ENCODE measurements at places on chromosomes 1 and 21.
A peak's percentile ranks its signal among the peaks of the same experiment; 100 is the strongest.

GRCh38 chr1:180886338-180886737, 26.4 kb upstream of the KIAA1614 start:
- H3K27ac ChIP-seq = no peak overlapping the region
- DNase-seq = no peak
- no peak overlapping the region for H3K4me3 ChIP-seq
- no peaks in the 10 kb centered on the region for H3K36me3 ChIP-seq

GRCh38 chr1:27528818-27529703, 39.1 kb upstream of the WASF2 start:
- H3K27ac ChIP-seq = peak overlapping the region; percentile 4
- H3K36me3 ChIP-seq = peaks cover 13% of the 10 kb centered on the region
- H3K4me1 ChIP-seq = peaks cover 37% of the 10 kb centered on the region
- H3K27me3 ChIP-seq = no peaks in the 10 kb centered on the region

DNA sequence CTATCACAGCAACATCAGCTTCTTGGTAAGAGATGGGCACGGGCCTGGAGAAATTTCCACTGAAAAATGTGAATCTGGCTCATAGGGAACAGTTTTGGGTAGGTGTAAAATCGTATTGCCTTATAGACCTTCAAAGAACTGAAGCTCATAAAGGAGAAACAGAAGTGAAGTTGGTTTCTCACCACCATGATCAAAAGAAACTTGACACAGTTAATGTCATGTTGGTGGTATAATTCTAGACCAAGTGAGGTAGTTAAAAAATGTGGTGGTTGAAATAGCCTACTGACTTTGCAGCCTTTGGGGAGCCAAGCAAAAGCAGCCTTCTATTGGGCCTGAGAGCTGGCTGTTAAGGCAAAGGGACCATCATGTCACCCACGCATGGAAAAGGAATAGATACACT, 8.9 kb downstream of the CD1D start:
- no peak overlapping the region for H3K4me3 ChIP-seq
- H3K27ac ChIP-seq = no peak overlapping the region
- no peaks in the 10 kb centered on the region for H3K27me3 ChIP-seq
- H3K4me1 ChIP-seq = no peaks in the 10 kb centered on the region

DNA sequence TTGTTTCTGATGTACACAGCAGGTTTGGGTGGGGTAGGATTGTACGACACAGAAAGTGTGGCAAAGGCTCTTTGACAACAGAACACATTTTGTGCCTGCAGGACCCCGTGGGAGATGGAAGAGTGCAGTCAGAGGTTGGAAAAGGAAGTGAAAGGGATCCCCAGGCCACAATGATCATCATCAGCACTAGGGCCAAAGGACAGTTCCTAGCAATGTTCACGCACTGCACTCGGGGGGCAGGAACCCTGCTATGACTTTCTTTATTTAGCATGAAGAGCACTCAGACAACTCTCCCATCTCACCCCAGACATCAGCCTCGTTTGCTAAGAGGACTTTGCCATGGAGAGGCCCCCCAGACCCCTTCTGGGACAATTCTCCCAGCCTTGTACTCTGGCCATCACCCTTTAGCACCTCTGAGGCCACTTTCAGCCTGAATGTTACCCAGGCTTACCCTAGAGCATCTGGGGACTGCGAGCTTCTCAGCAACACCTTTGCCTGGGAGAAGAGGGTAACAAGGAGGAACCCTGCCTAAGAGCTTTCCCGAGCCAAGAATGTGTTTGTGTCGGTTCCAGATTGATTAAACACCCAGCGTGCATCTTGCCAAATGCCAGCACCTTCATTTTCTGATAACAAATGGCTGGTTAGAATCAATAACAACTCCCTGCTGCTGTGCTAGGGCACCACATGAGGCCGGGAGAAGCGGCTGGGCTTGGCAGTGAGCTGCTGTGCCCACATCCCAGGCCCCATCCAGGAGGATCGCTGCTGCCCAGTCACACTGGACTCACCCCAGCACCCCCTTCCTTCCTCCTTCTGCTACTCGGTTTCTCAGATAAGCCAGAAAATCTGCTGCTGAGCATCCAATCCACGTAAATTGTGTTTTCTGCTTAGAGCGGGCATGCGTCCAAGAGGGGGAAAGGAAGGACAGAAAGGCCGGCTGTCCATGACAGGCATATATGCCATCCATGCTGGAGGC, 633.1 kb downstream of the AJAP1 start:
- H3K27me3 ChIP-seq = no peaks in the 10 kb centered on the region
- no peaks in the 10 kb centered on the region for H3K4me1 ChIP-seq
- no peak for DNase-seq
- no peaks in the 10 kb centered on the region for H3K36me3 ChIP-seq
- H3K27ac ChIP-seq = no peak overlapping the region

GRCh38 chr1:21633992-21634805, 35.0 kb downstream of the RAP1GAP start:
- no peaks in the 10 kb centered on the region for H3K27me3 ChIP-seq
- no peak overlapping the region for H3K27ac ChIP-seq
- H3K4me1 ChIP-seq = peaks cover 23% of the 10 kb centered on the region
- DNase-seq = no peak
- H3K36me3 ChIP-seq = no peaks in the 10 kb centered on the region

DNA sequence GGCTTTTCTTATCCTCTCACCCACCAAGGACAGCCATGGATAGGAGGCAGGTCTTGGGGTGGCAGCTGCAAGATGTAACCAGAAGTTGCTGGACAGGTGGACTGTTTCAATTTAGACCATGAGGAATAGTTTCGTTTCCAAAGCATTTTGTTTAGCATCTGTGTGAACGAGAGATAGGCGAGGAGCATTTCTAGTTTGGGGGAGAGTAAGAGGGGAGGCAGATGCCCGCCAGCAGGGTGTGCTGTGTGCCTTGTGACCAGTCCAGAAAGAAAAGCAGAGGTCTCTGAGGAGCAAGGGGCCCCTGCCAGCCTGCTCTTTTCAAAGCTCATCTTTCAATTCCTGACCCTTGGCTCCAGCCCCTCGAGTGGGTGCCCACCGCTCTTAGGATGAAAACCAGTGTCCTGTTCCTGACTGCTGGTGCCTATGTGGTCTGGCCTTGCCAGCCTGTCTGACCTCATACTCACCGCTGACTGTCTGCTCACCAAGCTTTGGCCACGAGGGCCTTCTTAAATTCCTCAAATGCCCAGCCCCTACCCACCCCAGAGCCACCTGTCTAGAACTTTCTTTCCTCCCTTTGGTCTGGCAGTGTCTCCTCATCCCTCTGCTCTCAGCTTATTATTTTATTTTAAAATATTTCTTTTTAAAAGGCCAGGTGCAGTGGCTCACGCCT, 8.5 kb downstream of the SERINC2 start:
- H3K27me3 ChIP-seq = no peaks in the 10 kb centered on the region
- H3K4me1 ChIP-seq = peaks cover 19% of the 10 kb centered on the region
- H3K27ac ChIP-seq = no peak overlapping the region
- H3K36me3 ChIP-seq = no peaks in the 10 kb centered on the region

GRCh38 chr1:203871114-203871880, 9.9 kb downstream of the SNRPE start:
- H3K4me1 ChIP-seq = no peaks in the 10 kb centered on the region
- H3K36me3 ChIP-seq = peaks cover 49% of the 10 kb centered on the region
- H3K4me3 ChIP-seq = no peak overlapping the region
- no peaks in the 10 kb centered on the region for H3K27me3 ChIP-seq
- no peak overlapping the region for H3K27ac ChIP-seq
- peak; percentile 66 for DNase-seq

- no peak for DNase-seq
- no peak overlapping the region for H3K4me3 ChIP-seq
- H3K4me1 ChIP-seq = peaks cover 18% of the 10 kb centered on the region
- H3K27ac ChIP-seq = no peak overlapping the region
- H3K27me3 ChIP-seq = no peaks in the 10 kb centered on the region
Observed at GRCh38 chr1:201324306-201324705, 41.0 kb downstream of the PKP1 start.

DNA sequence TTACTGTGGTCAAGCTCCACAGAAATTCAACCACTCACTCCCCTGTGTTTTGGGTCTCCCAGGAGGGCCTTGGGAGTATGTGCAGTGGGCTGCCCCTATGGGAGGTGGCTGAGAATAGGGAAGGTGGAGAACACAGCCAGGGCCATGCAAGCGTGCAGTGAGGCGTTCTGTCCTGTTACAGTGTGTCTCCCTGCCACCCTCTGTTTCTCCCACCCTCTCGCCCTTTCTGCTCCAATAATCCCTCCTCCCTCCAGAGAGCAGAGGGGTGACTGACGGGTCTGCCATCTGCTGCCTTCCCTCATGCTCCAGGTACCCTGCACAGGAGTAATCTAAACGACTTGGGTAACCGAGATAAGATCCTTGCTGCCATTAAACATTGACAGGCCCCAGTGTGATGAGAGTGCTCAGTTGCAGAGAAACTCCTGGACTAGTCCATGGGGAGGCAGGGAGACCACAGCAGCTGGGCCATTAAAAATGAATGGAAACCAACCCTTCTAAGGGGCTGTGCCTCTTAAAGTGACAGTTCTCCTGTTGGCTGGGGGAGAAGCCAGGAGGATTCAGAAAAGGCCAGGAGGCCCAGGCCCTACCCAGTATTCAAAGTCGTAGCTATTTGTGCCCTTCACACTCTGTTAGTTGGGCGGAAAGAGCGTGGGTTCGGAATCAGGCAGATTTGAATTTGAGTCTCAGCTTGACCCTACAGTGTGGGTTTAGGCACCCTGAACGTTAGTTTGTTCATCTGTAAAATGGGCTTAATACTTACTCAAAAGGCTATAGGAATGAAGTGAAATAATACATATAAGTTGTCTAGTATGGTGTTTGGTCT, 22.4 kb upstream of the BTG2 start:
- peak overlapping the region; percentile 7 for H3K27ac ChIP-seq
- no peaks in the 10 kb centered on the region for H3K27me3 ChIP-seq
- H3K4me1 ChIP-seq = peaks cover 47% of the 10 kb centered on the region
- no peaks in the 10 kb centered on the region for H3K36me3 ChIP-seq

DNA sequence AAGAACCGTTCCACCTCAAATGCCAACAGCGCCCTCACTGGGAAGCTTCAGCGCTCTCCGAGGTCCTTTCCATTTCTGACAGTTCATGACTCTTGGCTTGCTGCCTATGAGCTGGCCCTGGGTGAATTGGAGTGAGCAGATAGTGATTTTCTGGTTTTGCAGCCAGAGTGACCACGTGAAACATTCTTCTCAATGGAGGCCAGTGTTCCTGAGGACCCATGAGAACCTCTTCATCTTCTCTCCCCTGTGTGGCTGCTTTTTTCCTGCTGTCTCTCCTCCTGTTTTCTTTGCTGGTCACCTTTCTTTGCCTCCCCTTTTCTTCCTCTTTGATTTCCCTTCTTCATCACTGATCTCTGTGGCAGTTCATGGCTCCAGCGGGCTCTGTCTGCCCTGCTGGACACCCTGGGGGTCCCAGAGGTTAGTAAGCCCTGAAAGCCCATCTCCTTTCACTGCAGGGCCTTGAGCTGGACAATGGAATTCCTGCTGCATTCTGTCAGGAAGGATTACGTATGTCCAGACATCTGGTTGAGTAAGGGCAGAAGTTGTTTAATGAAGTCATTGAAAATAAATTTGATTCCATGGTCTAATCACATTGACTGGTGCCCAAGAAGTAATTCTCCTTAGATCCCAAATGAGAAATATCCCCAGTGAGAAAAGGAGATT, 29.9 kb downstream of the VASH2 start:
- peaks cover 75% of the 10 kb centered on the region for H3K36me3 ChIP-seq
- H3K27me3 ChIP-seq = no peaks in the 10 kb centered on the region
- DNase-seq = peak; percentile 74
- H3K27ac ChIP-seq = peak overlapping the region; percentile 98

- H3K27me3 ChIP-seq = no peaks in the 10 kb centered on the region
- H3K4me3 ChIP-seq = no peak overlapping the region
- DNase-seq = no peak
- H3K27ac ChIP-seq = no peak overlapping the region
- H3K36me3 ChIP-seq = no peaks in the 10 kb centered on the region
Observed at GRCh38 chr21:18349468-18349867, 54.1 kb downstream of the TMPRSS15 start.

DNA sequence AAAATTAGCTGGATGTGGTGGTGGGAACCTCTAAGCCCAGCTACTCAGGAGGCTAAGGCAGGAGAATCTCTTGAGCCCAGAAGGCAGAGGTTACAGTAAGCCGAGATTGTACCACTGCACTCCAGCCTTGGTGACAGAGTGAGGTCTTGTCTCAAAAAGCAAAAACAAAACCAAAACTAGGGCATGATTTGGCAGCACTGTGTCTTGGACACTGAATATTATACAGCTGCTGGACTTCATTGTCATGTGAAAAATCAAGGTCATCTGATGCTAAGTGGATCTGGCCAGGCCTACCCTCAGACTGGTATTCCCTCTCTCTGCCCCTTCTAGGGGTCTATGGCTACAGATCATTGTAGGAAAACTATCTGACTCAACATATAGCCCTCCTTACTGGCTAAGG, 55.2 kb upstream of the MRPS6 start:
- DNase-seq = no peak
- H3K4me3 ChIP-seq = no peak overlapping the region
- no peaks in the 10 kb centered on the region for H3K36me3 ChIP-seq
- H3K4me1 ChIP-seq = peaks cover 34% of the 10 kb centered on the region

DNA sequence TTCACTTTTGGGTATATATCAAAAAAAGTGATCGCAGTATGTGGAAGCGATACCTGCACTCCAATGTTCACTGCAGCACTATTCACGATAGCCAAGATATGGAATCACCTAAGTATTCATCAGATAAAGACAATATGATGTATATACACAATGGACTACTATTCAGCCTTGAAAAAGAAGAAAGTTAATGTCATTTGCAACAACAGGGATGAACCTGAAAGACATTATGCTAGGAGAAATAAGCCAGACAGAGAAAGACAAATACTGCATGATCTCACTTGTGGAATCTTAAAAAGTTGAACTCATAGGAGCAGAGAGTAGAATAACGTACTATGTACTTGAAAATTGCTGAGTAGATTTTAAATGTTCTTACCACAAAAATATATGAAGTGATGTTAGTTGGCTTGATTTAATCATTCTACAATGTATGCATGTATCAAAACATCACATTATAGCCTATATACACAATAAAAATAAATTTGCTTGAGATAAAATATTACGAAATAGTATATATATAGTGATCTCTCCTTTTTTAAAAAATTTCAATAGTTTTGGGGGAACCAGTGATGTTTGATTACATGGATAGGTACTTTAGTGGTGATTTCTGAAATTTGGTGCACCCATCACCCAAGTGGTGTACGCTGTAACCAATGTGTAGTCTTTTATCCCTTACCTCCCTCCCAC, 56.0 kb downstream of the DTL start:
- H3K27ac ChIP-seq = no peak overlapping the region
- H3K27me3 ChIP-seq = no peaks in the 10 kb centered on the region
- peaks cover 58% of the 10 kb centered on the region for H3K36me3 ChIP-seq
- peaks cover 10% of the 10 kb centered on the region for H3K4me1 ChIP-seq

- H3K4me1 ChIP-seq = peaks cover 25% of the 10 kb centered on the region
- H3K27ac ChIP-seq = peak overlapping the region; percentile 68
- no peaks in the 10 kb centered on the region for H3K36me3 ChIP-seq
- peak; percentile 57 for DNase-seq
Observed at GRCh38 chr1:41902159-41902577, 16.6 kb downstream of the HIVEP3 start.
